ENCODE measurements at places on chromosomes 6 and 20.
A peak's percentile ranks its signal among the peaks of the same experiment; 100 is the strongest.

GRCh38 chr6:16450821-16451220, 212.4 kb downstream of the GMPR start:
- DNase-seq, result no peak

GRCh38 chr6:94859924-94860323, 717.4 kb upstream of the MANEA start:
- DNase-seq, result no peak

DNA sequence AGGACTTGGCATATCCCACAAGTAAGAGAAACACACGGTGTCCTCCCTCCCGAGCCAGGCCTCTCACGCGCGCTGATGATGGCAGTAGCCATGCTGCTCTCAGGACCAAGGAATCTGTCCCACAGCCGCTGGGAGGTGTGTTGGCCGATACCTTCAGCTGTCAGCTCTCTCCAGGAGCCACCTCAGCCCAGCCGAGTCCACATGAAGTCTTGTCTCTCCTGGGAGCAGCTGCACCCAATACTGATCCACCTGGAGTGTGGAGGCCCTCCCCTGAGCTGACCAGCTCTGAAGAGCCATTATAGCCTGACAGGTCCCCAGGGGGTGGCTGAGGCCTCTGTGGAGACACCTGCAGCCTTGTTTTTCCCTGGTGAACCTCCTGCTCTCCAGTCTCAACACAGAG, 23.8 kb upstream of the NXT1 start:
- DNase-seq, result no peak

DNA sequence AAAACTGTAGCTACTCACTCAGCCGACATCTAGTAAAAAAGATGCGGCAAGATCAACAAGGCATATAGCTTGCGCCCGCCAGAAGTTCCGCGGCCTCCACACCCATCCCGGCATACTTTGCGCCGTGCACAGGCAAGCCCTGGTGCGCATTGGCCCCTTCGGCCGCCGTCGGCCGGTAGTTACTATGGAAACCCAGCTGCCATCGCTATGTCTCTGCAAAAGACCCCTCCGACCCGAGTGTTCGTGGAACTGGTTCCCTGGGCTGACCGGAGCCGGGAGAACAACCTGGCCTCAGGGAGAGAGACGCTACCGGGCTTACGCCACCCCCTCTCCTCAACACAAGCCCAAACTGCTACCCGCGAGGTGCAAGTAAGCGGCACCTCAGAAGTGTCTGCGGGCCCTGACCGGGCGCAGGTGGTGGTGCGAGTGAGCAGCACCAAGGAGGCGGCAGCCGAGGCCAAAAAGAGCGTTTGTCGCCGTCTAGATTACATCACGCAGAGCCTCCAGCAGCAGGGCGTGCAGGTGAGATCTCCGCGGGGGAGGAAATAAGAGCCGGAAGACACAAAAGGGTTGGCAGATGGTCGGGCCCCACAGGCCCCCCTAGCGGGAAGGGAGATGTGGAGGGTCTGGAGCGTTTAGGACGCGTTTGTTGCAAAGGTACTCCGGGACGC, at the start of gene IRAK1BP1:
Gene IRAK1BP1 (plus strand): TSS at position 182 of the 671 bp plus-strand sequence. CDS start 26 bp downstream, at position 208.
- peak; percentile 85 for DNase-seq

- no peak for DNase-seq
Observed at GRCh38 chr20:6715401-6715941, 52.0 kb upstream of the BMP2 start.

- no peak for DNase-seq
Observed at GRCh38 chr6:169669147-169669546, 32.7 kb downstream of the WDR27 start.

- DNase-seq, result no peak
Observed at GRCh38 chr6:24974182-24975171, 38.7 kb upstream of the RIPOR2 start.

GRCh38 chr20:38715646-38716045, 8.6 kb upstream of the SLC32A1 start:
- no peak for DNase-seq

GRCh38 chr6:121897337-121897760, 461.9 kb downstream of the GJA1 start:
- DNase-seq, result no peak

- DNase-seq, result no peak
Observed at GRCh38 chr6:6657085-6657819, 68.7 kb downstream of the LY86 start.

DNA sequence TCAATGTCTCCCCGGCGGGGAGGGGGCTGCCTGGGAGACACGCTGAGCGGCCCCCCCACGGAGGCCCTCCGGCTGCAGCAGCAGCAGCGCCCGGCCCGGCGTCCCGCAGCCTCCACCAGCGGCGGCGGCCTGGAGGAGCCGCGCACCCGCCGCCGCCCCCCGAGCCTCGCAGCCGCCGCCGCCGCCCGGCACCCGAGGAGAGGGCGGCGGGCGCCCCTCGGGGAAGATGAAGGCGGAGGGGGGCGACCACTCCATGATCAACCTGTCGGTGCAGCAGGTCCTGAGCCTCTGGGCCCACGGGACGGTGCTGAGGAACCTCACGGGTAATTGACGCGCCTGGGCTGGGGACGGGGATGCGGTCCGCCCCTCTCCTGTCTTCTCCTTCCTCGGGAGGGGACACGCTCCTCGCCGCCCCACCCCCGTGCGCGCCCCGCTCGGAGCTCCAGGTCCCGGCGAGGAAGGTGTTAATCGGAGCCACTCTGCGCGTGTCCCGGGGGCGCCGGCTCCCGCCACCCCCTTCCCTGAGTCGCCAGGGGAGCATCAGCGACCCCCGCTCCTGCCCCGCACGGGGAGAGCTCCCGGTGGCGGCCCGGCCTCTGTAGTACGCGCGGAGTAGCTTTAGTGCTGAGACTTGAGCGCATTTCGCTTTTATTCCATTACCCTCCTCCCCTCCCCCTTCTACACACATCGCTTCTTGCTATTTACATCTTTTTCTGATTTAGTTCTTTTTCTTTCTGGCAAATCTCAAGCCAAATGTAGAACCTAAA, 686 bp downstream of the TMEM170B start:
- DNase-seq, result no peak

DNA sequence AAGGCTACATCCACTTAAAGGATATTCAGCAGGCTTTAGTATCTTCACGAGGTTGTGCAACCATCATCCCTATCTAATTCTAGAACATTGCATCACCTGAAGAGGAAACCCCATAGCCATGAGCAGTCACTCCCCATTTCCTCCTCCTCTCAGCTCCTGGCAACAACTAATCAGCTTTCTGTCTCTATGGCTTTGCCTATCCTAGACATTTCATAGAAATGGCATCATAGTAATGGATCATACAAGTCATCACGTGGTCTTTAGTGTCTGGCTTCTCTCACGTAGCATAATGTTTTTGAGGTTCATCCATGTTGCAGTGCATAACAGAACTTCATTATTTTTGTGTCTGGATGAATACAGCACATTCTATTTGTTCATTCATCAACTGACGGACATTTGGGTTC, 20.5 kb downstream of the SNAI1 start:
- no peak for DNase-seq

DNA sequence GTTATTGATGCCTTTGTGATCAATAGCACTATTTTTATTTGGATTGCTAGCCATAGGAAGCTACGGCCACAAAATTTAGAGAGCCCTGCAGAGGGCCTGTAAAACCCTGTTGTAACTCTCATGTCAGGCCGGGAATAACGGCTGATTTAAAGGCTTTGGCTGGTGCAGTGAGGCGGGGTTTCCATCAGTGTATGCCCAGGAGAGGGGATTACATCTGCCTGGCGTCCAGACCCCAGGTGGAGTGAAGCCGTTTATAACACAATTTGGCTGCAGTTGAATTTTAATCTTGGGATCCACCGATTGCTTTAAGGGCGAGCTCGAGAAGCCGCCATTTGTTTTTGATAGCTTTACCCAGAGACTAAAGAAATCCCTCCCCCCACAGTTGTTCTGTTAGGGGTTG, 29.1 kb upstream of the APCDD1L start:
- DNase-seq, result no peak

GRCh38 chr20:38818113-38819065, 12.9 kb downstream of the PPP1R16B start:
- no peak for DNase-seq

DNA sequence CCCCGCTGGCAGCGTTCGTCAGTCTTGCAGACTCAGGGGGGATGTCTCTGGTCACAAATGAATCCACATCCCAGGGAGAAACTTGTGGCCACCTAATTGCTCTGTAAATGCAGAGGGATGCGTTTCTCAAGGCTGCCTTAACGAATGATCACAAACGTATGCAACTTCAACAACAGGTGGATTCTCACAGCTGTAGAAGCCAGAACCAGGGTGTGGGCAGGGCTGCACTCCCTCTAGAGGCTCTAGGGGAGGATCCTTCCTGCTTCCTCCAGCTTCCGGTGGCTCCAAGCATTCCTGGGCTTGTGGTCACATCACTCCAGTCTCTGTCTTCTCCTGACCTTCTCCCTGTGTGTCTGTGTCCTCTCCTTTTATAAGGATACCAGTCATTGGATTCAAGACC, 3.3 kb upstream of the TAF4 start:
- DNase-seq, result no peak

- DNase-seq, result no peak
Observed at GRCh38 chr6:71766146-71766760, 120.1 kb upstream of the RIMS1 start.

DNA sequence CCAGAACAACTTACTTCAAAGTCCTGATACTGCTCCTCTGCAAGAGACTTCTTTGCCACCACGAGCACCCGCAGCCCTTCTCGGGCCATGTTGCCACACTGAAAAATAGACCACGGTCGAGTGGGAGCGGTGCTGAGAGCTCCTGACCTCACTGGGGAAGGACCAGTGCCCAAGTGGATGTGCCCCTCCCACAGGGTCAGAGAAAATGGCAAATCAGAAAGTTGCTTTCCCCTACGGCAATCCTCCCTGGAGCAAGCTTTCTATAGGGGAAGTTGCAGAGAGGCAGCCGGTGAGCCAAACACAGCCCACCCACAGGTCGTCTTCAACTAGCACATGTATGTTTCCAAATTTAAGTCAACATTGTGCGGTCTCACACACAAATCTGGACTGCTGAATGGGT, 85.1 kb upstream of the NFATC2 start:
- DNase-seq, result no peak

- no peak for DNase-seq
Observed at GRCh38 chr6:159077123-159077522, 32.3 kb upstream of the TAGAP start.

DNA sequence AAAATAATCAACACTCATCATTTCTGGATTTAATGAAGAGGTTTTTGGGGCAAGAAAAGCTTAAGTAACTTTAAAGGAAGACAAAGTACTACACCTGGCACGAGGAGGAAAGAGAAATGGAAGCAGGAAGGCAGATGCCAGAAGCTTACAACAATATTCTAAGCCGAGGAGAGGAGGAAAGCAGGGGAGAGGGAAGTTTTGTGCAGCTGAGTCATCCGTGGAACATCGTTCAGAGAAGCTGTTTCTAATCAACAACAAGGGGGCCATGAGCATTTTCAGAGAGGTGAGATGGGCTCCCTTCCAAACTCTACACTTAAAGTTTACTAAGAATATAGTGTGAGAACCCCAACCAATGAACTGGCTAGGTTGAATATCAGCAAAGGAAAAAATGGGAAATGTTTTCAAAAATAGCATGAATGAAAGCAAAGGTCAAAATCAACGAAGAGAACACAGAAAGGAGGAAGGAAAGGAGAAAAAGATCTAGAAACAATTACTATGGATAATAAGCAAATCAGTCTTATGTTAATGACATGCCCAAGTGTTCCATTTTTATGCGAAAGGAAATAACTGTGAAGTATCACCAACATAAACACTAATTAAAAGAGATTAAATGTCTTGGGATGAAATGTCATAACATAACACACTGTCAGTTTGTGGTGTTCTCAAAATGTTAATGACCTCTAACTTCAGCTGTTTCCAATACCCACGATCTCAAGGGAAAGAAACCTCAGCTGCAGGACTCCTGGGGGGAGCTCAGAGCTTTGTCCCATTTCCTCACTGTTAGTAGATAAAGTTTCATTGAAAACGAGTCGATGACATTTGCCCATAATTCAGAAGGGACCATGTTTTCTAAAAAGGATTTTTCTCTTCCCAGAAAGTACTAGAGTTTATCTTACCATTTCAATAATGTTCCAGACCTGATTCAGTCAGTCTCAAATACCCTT, 203.4 kb upstream of the STXBP5 start:
- no peak for DNase-seq

DNA sequence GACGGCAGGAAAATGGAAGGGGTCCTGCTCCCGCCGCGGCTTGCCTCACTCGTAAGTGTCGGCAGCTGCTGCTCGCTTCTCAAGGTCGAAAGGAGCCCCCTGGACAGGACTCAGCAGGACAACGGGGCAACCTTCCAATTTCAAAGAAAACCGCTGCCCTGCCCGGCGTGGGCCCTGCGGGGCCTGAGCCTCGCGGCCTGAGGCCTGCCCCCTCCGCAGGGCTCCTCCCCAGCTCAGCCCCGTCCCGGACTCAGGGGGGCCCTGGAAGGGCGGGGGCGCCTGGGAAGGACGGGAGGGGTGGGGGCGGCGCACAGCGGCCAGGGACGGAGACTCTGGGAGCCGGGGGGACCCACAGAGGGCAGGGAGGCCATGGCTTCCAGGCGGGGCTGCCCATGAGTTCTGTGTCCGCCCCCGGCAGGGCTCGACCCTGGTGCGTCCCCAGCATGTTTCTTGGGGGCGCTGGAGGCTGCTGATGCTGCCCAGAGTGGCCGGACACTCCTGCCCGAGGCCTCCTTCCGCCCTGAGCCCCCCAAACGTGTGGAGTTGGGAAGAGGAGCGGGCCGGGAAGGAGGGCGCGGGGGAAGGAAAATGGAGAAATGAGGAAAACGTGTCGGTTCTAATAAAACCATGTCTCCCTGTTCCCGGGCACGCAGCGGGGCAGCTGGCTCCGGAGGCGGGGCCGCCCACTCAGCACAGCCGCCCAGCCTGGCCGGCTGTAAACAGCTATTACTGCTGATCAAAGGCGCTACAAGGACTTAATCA, 114.6 kb downstream of the DLL1 start:
- no peak for DNase-seq

- DNase-seq, result no peak
Observed at GRCh38 chr6:17589406-17590096, 10.6 kb upstream of the FAM8A1 start.

DNA sequence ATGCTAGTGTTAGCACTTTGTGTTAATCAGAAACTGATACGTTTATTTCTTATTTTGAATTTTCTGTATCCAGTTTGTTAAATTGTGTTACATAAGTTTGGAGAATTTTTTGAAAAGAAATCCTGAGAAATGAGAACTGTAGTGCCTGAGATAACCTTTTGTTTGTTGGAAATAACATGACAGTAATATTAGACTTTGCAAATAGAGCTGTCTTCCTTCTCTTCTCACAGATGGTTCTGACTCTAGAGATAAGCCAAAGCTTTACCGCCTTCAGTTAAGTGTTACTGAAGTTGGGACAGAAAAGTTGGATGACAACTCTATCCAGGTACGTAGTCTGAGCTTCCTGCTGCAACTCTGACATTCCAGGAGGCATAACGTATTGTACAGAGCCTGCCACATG, 69.9 kb downstream of the AFDN start:
- DNase-seq, result no peak

DNA sequence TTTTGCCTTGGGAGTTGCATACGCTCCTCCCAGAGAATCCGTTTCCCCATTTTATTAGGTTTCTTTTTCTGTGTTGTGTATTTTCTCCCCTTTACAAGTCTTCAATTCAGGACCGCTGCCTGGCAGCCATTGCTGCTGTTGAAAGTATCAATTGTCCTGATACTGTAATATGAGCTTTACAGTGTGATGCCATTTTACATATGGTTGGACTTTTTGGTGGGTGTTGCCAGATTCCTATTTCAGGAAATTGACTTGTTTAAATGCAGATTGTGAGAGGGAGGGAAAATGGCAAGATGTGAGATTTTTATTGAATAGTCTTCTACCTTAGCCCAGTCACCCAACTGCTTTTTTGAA, 1.2 kb downstream of the PANK2 start:
- DNase-seq, result no peak

Measured in MM.1S (cell line).